Activated CD4-positive, alpha-beta T cell treated with anti-CD3 and anti-CD28 coated beads, Interleukin-2, amount 50 U/mL, for 4 hours (primary cell): ENCODE measurements at places on chromosomes 5 and 9.
A peak's percentile ranks its signal among the peaks of the same experiment; 100 is the strongest.

DNA sequence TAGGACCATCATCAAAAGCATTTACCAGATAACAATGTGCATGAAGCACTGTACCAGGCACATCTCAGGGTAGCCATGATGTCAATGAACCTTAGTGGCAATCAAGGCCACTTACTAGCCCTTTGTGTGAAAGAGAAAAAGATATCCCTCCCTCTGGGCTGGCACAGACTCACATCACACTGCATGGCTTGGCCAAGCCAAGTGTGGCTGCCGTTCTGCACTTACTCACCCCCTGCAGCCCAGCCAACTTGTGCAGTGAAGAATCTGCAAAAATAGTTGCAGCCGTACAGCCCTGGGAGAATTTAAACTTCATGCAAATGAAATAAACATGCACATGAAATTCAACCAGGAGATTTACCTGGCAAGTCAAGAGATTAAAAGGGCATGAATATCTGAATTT, 333.5 kb downstream of the DEPDC1B start:
- DNase-seq, result no peak

- no peak for DNase-seq
Measured at GRCh38 chr5:13354611-13355010, 589.9 kb downstream of the DNAH5 start.

GRCh38 chr5:113053511-113053995, 77.0 kb downstream of the DCP2 start:
- no peak for DNase-seq

DNA sequence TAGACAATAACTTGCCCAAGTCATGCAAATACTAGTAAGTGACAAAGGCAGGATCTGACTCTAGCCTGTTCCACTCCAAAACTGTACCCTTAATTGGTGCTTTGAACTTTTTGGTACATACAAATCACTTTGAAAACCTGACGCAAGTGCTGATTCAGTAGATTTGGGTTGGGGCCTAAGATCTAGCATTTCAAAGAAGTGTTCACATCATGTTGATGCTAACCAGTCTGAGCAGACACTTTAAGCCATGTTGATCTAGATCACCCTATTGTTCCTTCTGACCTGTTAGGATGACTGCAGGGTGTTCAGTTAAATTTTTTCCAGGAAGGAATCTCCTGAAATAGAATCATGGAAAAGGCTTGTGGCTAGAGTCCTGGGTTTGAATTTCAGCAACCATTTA, 57.7 kb upstream of the CPEB4 start:
- no peak for DNase-seq

GRCh38 chr9:70587201-70587600, 172.7 kb upstream of the KLF9 start:
- no peak for DNase-seq

DNA sequence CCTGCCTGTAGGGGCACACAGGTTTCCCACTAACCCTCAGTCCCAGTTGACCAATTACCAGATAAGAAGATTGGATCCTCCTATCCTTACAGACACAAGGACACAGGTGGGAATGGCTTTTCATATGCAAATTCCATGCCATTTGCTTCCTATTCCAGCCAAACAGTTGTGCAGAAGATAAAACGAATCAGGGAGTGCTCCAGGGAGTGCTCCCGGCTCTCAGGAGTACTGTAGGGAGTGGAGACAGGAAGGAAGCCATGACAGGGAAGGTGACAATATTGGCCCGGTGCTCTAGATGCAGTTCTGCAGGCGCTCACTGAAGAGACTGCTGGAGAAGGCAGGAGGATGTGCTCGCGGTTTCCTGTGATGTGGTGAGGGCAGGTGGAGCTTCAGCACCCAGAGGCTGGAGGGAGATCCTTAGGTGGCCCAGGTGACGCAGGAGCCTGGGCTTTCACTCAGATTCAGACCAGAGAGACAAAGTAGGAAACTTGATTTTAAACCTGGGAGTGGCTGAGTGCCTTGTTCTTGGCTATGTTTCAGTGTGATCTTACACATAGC, 260.0 kb downstream of the AUH start:
- peak; percentile 62 for DNase-seq

DNA sequence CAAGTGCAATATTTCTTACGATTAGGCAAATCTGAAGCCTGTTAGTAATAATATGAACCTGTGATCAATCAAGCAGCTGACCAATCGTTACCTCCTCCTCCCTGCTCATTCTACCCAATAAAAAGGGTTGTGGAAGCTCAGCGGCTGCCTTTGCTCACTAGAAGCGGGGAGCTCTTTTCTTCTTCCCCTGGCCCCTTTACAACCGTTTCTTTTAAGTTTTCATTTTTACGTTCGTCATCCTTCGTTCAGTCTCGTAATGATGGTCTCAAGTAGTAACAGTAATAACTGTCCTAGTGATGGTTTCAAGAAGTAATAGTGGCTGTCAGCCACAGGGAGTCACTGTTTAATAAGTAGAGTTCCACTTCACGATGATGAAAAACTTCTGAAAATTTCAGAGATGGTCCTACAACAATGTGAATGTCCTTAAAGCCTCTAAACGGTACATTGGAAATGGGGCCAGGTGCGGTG, 6.2 kb downstream of the UGT3A2 start:
- DNase-seq, result no peak

GRCh38 chr5:135514116-135514515, 21.6 kb downstream of the NEUROG1 start:
- DNase-seq, result no peak

DNA sequence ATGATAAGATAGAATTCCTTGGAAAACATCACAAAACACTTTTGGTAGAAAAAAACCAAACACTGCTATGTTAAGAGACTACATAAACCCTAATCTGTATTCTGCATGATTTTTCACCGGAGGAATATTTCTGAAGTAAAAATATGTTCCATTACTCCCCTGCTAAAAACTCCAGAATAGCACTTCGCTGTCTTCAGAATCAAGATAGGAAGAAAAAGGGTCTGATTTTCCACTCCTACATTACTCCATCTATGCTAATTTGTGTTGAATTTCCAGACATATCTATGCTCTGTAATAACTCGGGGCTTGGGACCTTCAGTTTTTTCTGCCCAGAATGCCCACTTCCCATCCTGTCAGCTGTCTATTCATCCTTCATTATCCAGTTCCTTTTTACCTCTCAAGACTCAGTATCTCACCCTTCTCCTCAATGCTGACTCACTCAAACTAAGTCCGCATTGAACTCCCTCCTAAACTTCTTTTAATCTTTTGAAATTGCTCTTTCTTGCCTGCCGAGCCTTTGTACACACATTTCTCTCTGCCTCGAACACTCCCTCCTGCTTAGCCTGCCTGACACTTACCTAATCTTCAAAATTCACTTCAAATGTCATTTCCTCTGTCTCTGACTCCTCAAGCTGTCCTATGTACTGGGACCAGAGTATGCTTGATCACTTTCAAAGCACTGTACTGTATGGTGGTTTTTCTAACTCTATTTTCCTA, 171.0 kb downstream of the ARRDC3 start:
- DNase-seq, result no peak
